ENCODE measurements at places on chromosomes 16 and 17.

DNA sequence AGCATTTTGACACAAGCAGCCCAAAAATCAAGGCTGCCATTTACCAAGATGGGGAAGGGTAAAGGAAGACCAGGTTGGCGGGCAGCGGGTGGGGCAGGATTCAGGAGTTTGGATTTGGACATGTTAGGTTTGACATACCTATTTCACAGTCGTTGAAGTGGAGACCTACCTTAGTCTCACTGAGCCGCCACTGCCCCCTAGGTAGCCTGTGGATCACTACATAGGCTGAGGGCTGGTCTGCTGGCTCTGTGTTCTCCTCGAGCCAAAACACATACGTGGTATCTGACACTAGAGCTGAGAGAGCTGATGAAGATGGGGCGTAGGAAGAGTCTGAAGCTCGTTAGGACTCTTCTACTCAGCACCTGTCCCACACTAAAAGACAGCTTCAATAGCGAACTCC is 115.1 kb downstream of the HIC1 start:
- no peak for DNase-seq

- DNase-seq = peak; percentile 22
These were observed 5.7 kb downstream of the GRN start for GRCh38 chr17:44350733-44351226.

- DNase-seq = no peak
These were observed 583.0 kb upstream of the CDH11 start for GRCh38 chr16:65704866-65705265.

- no peak for DNase-seq
These were observed 7.7 kb downstream of the AKAP1 start for GRCh38 chr17:57092779-57093178.

DNA sequence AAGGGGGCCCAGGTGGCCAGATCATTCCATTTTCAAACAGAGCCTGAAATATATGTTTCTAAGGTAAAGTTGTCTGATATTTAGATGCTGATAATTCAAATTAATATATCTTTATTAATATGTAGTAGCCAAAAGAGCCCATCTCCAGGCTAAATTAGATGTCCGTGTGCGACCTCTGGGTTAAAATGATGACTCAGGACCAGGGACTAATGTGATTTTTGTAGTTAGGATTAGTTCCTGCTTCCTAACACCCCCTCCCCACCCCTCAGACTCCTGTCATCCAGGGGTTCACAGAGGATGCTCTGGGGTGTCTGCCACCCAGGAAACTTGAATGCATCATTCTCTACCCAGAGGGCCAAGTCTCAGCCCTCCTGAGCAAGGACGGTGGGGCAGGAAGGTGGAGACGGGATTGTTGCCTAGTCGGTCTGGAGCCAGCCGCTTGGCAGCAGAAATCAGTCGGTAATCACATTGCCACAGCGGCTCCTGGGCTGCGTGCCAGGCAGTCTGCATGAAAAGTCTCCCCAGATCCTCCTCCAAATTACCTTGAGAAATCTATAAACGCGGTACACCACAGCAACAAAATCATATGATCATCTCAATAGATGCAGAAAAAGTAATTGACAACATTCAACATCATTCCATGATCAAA is 29.8 kb downstream of the CNGB1 start:
- DNase-seq = no peak

- DNase-seq = no peak
These were observed 251.8 kb downstream of the MAF start for GRCh38 chr16:79348521-79349306.

DNA sequence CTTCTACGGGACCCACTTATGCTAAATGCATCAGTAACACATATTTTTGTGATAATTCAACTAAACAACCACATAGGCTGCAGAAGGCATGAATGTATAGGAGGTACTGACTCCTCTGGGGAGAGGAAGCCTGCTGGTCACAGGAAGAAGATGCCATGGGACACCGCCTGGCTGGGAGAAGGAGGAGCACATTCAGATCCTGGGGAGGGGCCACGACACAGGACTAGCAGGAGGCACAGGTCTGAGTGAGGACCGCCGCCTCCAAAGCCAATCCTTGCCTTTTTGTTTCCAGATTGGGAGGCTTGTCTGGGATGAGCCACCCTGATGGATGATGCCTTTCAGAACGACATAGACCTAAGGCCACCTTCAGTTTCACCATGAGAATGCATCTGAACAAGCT is 34.6 kb downstream of the MBTPS1 start:
- DNase-seq = no peak

GRCh38 chr16:3028716-3029319 is 5.0 kb downstream of the THOC6 start:
- no peak for DNase-seq

- DNase-seq = no peak
These were observed at the start of gene IL21R for GRCh38 chr16:27401768-27402568. Gene IL21R (plus strand): TSS chr16:27402174. CDS start chr16:27430072, 27,898 bp downstream.

DNA sequence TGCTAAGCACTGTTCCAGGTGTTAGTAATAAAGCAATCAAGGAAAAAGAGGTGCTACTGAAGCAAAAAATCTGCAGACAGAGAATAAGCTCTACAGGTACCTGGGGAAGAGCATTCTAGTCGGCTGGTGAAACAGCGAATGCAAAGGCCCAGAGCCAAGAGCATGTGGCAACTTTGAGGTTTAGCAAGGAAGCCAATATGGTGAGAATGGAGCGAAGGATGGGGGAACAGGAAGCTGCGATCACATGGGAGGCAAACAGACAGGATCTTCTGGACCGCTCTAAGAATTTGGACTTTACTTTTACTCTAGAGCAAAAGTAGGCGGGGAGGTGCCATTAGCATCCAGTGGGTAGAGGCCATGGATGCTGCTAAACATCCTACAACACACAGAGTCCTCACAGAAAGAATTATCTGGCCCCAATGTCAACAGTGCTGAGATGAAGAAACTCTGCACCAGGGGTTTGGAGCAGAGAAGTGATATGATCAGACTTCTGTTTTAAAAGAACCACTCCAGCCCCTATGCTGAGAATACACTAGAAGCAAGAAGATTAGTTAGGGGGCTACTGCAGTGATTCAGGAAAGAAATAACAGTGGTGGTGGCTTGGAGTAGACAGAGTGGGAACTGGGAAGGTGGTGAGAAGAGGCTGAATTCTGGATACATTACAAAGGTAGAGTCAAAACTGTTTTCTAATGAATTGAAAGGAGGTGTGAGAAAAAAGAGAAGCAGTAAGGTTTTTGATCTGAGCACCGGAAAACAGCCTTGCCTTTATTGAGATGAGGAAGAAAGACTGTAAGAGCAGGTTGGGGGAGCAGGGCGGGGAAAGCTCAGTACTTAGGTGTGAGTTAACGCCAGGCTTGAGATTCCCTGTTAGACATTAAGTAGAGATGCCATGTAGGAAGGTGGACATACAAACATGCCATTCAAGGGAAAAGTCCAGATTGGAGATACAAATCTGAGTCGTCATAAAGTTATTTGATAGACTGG is 11.0 kb downstream of the EFTUD2 start:
- DNase-seq = no peak

GRCh38 chr17:51685287-51685909 is 425.1 kb downstream of the UTP18 start:
- DNase-seq = no peak

- DNase-seq = peak; percentile 22
These were observed 426.3 kb downstream of the SLC39A11 start for GRCh38 chr17:72665852-72666851.

DNA sequence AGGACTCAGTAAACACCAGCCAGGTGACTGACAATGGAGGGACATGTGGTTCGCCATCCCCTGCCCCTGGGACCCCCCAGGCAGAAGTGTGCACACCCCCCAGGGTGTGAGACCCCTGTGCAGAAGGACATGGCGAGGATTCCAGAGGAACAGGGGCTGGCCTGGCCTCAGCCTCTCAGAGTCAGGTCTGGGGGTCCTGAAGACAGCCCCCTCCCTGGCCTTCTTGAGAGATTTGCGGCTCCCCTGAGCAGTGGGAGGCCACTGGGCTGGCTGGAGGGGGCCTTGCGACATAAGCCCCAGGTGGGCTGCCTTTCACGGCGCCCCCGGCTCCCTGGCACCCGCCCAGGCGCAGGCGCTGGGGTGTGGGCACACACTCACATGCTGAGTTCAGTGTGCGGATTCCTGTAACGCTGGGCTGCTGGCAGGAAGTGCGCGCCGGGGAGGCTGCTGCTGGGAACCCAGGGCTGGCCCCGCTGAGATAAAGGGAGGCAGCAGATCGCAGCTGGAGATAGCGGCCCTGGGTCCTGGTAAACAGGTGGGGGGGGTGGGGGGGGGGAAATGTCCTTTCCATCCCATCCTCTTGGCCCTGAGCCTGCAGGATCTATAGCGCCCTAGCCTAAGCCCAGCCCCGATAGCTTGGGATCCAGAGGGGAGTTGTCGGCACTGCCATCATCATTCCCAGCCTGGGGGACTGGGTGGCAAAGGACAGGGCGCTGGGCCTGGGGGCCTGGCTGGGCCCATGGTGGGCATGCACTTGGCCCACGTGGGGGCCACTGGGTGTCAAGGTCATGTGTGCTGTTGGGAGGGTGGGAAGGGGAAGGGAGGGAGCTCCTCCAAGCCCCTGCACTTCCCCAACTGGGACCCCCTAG is 27.1 kb downstream of the TMEM235 start:
- peak; percentile 25 for DNase-seq

GRCh38 chr17:39647256-39647655 is 10.3 kb downstream of the STARD3 start:
- no peak for DNase-seq

GRCh38 chr17:44039829-44040635 is 25.3 kb upstream of the TMEM101 start:
- no peak for DNase-seq

GRCh38 chr17:77830816-77831473 is 127.6 kb upstream of the TNRC6C start:
- no peak for DNase-seq

DNA sequence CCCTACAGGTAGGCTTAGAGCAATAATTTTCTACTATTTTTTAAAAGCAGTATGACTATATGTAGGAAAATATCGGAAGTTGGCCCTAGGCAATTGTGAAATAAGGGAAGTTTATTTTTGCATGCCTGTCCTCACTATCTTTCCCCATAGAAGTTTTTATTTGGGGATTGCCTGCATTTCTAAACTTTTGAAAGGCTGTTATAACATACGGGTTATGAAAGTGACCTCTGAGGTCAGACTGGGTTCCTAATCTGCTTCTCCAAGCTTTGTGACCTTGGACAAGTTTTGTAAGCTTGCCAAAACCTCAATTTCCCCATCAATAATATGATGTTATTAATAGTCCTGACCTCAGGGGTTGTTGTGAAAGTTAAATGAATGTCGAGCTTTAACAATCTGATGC is 67.1 kb downstream of the ARHGAP44 start:
- no peak for DNase-seq

GRCh38 chr17:35808962-35809854 is at the start of gene TAF15:
Gene TAF15 (plus strand): TSS chr17:35809484. CDS start chr17:35809570, 86 bp downstream.
- DNase-seq = peak; percentile 99

DNA sequence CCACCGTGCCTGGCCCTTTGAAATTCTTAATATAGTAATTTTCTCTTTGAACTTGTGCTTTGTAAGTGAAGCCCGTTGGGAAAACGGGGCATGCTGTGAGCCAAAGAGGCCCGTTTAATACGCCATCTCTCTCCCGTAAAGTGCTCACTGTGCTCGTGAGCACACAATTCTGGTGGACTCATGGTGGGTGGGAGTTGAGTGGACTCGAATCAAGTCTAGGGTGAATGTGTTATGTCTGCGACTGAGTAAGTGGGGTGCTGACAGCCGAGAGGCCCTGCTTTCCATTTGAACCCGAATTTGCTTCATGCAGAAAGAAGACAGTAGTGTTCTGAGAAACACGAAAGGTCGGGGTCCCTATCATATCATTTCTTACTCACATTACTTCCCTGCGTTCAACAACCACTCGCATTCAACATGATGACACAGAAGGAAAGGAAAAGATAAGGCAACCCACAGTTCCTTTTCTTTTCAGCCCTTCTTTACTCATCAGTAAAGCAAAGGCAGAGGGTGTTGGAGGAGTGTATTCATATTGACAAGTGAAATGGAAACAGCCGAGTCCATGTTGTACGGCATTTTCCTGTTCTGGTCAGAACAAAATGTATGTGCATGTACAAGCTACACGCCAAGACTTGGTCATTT is 4.8 kb upstream of the ATP2A3 start:
- no peak for DNase-seq

DNA sequence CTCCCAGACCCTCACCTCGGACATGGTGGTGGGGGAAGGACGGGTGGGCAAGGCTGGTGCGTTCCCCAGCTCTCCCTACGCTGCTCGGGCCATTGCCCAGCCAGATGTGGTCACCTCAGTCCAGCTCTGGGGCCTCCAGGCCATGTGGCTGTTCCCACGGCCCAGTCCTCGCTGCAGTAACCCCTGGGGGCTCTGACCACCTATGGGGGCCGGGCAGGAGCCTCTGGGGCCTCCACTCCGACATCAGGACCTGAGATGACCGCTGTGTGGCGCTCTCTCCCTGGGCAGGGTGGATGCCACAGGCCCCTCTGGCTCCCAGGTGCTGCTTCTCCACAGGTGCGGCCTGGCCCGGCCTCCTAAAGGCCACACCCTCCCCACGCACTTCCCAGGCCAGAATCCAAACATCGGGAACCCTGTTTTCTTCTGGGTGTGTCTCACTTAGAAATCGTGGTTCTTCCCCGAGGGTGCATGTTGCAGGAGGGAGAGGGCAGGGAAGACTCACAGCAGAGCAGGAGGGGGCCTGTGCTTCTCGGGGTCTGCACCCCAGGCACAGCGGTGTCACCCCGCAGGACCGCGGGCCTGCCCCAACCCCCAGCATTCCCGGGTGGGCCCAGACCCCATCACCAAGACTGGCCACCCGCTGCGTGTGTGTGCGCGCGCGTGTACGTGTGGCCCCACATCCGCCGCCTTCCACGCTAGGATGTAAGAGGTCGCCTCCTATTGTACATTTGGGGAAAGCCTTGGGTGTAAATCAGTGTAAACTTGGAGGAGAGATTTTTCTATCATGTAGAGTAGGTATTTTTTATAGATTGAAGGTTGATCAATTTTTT is 5.9 kb upstream of the CAPN15 start:
- DNase-seq = no peak

- no peak for DNase-seq
These were observed 251.3 kb downstream of the NTN1 start for GRCh38 chr17:9272501-9273200.

DNA sequence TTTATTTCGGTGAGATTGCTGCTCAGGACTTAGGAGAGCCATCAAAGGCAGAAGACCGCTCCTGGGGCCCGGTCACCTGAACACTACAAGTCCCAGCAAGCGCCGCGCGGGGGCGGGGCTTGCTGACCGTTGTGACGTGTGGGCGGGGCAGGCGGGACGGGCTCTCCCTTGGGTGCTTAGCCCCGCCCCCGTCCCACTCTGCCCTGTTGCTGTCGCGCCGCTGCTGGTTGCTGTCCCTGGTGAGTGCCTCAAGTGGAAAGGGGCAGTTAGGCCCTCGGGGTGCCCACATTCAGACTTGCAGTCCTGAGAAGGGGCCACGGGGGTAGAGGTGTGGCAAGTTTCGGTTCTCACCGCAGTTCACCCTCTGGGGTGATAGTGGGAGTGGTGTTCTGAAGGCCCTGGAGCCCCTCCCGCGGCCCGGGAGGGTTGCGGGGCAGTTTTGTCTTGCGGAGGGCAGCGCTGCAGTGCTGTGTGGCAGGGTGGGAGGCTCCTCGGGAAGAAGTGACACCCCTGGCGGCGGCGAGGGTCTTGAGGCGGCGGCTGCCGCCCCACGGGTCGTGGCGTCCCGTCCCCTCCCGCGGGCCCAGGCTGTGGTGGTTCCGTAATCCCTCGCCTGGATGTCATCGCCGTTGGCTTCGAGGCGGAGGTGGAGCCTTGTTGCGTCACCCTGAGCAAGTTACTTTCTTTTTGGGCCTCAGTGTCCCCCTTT is at the start of gene CALCOCO2:
CALCOCO2 (plus strand) TSS at position 196 of the 709 bp plus-strand sequence. CDS start 10,673 bp downstream, outside the sequence.
- DNase-seq = peak; percentile 96

- DNase-seq = no peak
These were observed 4.0 kb downstream of the ENGASE start for GRCh38 chr17:79078476-79079190.

Measured in NCI-H774 (cell line).